Effector memory CD4-positive, alpha-beta T cell (primary cell): ENCODE measurements at places on chromosomes 6 and 20.

- DNase-seq: no peak
Observed at GRCh38 chr6:28814032-28814976, 109.5 kb downstream of the TRIM27 start.

DNA sequence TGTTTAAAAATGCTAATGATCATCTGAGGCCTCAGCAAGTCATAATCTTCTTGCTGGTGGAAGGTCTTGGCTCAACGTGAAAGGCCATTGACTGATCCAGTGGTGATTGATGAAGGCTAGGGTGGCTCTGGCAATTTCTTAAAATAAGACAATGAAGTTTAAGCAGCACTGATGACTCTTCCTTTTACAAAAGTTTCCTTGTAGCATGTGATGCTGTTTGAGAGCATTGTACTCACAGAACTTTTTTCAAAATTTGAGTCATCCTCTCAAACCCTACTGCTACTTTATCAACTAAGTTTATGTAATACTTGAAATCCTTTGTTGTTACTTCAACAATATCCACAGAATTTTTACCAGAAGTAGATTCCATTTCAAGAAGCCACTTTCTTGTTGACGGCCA lies 382.3 kb downstream of the ESR1 start:
- DNase-seq: no peak

DNA sequence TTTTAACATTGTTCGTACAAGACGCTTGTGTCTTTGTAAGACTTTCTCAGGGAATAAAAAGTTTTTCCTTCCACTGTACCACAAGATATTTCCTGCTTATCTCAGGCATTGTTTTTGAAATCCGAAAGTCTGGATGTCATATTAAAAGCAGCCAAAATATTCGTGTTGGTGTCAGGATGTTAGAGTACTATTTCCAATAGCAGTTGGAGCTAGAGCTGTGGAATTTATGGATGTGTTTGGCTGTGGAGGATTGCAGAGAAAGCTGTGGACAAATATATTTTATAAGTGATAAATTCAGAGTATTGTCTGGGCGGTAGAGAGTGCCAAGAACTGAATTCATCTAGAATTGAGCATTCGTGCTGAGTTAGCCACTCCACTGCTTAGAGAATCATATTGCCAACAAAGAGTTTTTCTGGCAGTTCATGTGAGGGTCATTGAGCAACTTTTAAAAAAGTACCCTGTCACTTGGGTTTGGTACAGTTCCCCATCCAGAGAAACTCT lies 57.7 kb downstream of the ZDHHC14 start:
- DNase-seq: no peak

GRCh38 chr20:20360464-20360863 lies 7.4 kb upstream of the INSM1 start:
- no peak for DNase-seq

DNA sequence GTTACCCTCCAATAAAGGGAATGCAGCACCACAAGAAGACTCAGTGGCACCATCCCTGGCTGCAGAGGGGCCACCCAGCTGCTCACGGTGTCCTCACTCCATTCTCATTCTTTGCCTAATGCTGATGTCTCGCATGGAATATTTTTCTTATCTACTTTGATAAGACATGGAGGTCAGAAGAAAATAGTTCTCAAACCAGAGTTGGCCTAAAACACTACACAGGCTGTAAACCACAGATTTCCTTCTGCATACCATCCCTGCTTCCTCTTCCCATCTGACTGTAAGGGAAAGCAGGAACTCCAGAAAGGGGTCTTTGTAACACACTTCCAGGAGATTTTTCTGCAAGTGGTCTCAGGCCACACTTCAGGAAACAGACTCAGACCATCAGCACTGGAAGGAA lies 43.1 kb upstream of the CD93 start:
- no peak for DNase-seq
